CD4-positive, alpha-beta T cell treated with Interferon alpha-2 for 1 hour (primary cell): ENCODE measurements at places on chromosomes 7 and 10.

DNA sequence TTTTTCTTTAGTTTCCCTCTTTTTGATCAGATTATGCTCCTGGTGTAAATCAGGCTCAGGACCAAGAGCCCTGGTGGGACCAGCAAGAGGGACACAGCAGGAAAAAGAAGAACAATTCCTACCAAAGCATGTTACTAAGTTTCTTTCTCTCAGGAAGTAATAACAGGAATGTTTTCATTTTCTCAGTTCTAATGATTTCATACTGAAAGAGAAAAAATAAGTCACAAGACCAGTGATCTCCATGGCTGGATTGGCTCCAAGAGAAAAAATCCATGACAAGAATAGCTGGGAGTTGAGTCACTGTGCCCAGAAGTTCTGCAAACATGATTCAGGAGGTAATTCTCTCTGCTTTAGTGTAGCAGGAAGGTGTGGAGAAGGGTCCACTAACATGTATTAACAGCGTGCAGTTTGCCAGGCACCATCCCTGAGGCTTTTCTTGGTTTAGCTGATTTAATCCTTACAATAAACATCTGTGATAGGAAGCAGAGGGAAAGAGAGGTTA lies 23.8 kb upstream of the IFIT2 start:
- no peak for DNase-seq

GRCh38 chr7:151178831-151179230 lies 8.2 kb downstream of the ASB10 start:
- no peak for DNase-seq

- no peak for DNase-seq
These were observed 92.2 kb upstream of the ZPBP start for GRCh38 chr7:50185208-50185607.

DNA sequence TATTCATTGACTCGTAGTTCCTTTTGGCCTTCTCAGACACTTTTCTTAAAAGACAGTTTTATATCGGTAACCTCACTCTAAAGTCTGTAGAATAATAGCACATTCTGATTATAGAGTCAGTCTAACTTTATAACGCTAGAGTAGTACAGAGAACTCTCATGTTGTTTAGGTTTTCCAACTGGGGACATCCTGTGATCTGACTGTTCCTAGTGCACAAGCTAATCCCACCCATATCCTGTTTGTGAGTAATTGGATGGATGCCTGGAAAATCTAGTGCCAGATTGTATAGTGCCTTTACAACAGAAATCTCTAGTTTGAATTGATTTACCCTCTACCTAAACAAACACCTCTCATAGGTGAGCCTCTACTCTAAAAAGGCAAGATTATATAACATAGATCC lies 107.4 kb downstream of the ZEB1 start:
- DNase-seq: no peak

DNA sequence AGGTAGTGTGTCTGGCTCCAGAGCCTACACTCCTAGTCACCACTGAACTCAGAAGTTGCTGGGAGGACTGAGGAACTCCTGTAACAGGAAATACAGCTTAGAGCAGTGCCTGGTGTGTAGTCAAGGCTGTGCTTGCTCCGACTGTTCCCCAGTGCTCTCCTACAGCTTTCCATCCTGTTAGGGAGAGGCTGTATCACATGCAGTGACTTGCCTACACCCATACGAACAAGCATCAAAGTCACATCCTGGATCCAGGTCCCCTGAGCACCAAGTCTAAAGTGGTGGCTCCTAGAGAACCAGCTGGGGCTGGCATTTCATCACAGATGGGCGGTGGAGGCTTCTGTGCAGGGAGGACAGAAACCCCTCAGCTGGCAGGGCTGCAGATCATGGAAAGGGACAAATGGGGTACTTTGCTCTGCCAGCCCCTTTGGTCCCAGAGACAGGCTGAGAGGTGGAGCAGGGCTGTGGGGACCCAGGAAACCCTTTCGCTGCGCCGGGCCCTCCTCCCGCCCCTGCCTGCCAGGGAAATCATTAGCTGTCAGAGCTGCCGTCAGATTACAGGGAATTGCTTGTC lies 7.7 kb downstream of the ASB10 start:
- no peak for DNase-seq

DNA sequence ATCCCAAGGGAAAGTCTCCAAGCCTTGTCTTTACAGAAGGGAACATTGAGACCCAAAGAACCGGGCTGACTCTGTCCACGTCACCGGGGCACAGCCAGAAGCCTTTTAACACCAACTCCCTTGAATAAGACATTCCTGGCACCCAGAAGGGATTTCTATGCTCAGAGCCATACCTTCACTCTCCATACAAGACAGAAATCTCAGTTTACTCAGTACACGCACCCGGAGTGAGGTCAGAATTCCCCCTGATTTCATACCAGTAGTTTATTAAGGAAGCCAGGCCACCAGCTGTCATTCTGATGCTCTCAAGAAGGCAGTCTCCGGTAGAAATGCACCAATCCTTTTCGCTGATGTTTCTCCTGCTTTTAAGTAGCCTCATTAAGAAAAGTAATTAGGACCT lies 134.2 kb upstream of the KCNMA1 start:
- no peak for DNase-seq

GRCh38 chr7:137656850-137657232 lies 189.9 kb downstream of the DGKI start:
- no peak for DNase-seq

GRCh38 chr7:45082031-45082830 lies 6.5 kb downstream of the NACAD start:
- DNase-seq: no peak

- no peak for DNase-seq
These were observed 384.7 kb upstream of the FZD8 start for GRCh38 chr10:36026656-36027390.

GRCh38 chr7:106260136-106260561 lies 24.6 kb downstream of the NAMPT start:
- no peak for DNase-seq

- no peak for DNase-seq
These were observed 16.3 kb upstream of the SNX8 start for GRCh38 chr7:2330493-2330892.

GRCh38 chr7:30223896-30224295 lies 60.5 kb upstream of the ZNRF2 start:
- no peak for DNase-seq

DNA sequence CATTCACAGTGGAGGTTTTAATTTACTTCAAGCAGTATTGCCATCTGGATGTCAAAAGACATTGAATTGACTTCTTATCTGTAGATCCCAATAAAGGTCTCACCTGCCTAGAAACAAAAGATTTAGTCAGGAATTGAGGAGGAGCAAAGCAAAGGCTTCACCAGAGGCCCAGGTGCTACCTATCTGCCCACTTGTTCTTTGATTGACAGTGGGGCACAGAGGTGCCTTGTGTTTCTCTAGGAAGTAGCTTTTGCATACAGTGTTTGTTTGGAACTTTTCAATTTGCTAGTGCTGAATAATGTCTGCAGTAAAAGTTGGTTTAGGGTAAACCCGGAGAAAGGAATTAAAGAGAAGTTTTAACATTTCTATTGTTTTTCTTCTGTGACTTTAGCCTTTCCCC lies 40.4 kb downstream of the AUTS2 start:
- no peak for DNase-seq

GRCh38 chr10:117350909-117351308 lies 24.3 kb downstream of the PDZD8 start:
- DNase-seq: no peak

DNA sequence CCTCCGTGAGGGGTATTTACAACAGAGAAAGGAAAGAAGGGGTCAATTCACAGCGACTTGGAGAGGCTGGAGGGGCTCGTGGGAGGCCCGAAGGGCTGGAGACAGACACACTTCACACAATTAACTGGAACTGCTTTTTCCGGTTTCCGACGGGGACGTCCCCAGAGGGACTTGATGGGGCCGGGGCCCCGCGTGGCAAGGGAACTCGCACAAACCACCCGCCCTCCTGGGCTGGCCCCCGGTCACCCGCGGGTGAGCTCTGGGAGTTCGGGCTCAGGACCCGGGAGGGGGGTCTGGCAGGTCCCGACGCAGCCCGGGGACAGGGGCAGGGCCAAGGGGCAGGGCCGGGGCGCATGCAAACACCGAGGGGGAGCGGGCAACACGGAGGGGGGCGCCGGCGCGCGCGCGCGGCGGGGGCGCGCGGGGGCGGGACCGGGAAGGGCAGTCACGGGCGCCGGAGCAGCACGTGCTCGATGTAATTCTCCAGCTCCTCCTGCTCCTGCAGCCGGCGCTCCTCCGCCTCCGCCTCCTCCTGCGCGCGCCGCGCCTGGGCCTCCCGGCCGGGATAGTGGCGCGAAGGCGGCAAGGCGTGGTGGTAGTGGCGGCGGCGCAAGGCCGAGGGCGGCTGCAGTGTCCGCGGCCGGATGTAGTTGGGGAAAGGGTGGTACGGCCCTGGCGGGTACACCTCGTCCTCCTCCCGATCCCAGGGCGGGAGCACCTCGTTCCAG lies 2.7 kb downstream of the VGF start:
- no peak for DNase-seq

GRCh38 chr7:155316427-155317113 lies 18.9 kb downstream of the INSIG1 start:
- DNase-seq: no peak

GRCh38 chr10:48764486-48764885 lies 79.8 kb downstream of the WDFY4 start:
- DNase-seq: no peak

- no peak for DNase-seq
These were observed 3.2 kb downstream of the SFRP5 start for GRCh38 chr10:97768322-97769315.

DNA sequence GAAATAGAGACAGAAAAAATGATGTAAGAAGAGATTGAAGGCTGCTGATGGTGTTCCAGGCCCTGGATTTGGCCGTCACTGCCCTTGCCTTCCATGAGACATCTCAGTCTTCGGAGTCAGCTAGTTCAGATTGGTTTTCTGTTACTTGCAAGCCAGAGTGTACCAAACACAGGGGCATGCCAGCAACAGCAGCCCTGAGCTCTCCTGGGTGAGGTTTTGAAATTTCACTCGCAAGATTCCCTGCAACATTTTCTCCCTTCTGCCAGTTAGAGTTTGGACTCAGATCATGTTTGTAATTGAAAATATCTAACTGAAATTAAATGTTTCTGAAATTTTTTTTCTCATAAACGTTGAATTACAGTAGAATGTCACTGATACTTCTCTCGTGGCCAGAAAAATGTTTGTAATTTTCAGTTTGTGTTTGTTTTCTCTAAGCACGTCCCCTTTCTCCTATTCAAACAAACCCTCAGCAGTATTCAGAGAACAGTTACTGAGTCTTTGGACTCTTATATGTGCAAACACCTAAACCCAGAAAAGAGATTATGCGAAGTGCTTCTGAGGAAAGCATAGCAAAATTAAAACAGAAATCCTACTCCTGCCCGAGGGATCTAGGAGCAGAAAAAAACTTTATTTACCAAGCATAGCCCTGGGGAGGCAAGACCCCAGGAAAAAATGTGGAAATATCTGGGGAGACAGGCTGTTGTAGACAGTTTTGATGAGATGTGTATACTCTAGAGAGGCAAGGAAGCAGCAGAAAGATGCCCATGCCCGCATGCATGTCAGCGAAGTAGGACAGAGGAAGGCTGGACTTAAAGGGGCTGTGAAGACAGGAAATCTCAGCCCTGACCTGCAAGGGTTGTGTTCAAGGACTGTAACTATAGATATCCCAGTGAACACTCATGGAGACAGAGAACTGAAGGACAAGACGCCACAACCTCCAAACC lies 43.0 kb upstream of the NAMPT start:
- no peak for DNase-seq

GRCh38 chr10:107546284-107546683 lies 381.8 kb upstream of the SORCS1 start:
- DNase-seq: no peak

DNA sequence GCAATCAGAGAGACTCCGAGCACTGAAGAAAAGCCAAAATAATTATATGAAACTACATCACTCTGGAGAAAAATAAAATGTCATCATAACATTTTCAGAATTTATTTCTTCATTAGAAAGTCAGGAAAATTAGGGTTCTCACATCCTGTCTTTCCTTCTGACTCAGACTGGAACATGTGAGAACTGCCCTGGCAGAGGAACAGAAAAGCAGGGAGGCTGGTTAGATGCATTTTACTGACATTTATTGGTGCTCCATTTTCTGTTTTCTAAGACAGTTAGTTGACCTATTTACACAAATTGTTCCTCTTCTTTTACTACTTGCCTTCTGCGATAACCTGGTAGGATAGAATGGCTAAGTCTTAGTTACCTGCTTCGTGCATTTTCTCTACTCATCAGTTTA lies 58.6 kb upstream of the ANK3 start:
- no peak for DNase-seq

DNA sequence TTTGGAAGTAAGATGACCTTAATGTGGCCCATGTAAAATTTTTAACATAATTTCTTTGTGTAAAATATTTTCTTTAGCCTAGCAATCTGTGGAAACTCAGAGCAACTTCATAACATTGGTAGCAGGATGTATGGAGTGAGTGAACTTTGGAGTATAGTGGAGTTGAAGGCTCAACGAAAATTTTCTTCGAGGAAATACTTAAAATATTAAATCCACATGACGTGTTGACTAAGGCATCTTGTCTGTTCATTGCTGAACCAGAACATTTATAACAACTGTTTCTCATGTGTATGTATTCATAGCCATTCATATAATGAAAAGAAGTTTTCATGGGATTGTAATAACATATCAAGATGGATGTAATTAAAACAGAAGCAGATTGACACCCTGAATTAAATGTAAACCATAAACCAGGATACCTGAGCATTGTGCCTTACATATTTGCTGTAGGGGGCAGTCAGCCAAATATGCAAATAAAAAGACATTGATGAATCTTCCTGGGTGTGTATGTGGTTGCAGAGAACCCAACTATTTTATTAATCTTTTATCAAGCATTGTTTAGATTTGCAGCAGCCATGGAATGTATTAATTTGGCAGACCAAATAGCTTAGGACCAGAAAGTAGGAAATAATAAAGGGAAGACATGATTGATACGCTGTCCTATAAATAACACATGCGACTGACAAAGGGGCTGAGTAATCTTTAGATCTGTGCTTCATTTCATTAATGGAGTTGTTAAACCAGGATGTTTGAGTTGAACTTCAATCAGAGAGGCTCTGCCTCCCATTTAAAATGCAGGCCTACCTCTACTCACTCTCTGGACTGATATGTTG lies 11.5 kb downstream of the AUTS2 start:
- DNase-seq: no peak

DNA sequence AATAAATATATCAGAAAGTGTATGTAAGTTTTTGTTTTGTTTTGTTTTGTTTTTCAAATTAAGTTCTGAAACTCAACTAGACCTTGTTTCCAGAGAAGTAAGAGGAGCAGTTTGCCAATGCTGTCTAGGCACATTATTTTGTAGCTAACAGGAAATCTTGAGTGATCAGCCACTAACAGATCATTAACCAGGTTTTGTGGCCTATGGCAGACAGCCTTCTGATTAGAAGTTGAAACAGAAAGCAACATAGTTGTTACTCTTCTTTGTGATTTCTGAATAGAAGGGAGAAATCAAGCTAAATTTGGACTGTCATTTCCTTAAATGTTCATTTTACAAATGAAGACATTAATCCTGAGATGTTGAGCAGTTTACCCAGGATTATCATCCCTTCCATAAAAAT lies 142.6 kb downstream of the PLXDC2 start:
- no peak for DNase-seq

DNA sequence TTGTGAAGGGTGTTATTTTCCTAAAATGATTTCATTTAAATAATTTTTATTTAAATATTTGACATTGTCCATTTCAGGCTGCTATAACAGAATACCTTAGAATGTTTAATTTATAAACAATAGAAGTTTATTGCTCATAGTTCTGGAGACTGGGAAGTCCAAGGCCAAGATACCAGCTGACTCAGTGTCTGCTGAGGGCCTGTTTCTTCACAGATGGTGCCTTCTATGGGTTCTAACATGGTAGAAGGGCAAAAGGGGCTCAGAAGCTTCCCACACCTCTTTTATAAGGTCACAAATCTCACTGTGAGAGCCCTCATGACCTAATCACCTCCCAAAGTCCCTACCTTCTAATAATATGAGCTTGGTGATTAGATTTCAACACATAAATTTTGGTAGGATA lies 50.7 kb downstream of the MTURN start:
- no peak for DNase-seq
